Camera-type eye (tissue), 1 donor: ENCODE measurements at places on chromosomes 5 and 9. TPM values are rescaled to one million over a fixed set of nuclear protein-coding genes. Genes with fewer than 3 reads are reported as not detected.

Gene UBLCP1
- 18.5 TPM for total RNA-seq

Gene PCDHA1
- 0.71 TPM for total RNA-seq

Gene MSX2
- total RNA-seq, result 0.82 TPM

Gene CDH9
- total RNA-seq, result 1.6 TPM

Gene TAF11L5
- total RNA-seq, result not detected

Gene INSL6
- total RNA-seq, result not detected

Gene CYSTM1
- 6.2 TPM for total RNA-seq

Gene MLANA
- total RNA-seq, result 27.2 TPM

Gene CDX1
- total RNA-seq, result not detected

Gene WDR70
- 60.6 TPM for total RNA-seq

Gene PCDHGA6
- 13.2 TPM for total RNA-seq

Gene TEK
- 20.5 TPM for total RNA-seq

Gene RIGI
- 10.2 TPM for total RNA-seq

Gene KIF4B
- total RNA-seq, result 0.33 TPM

Gene PCDHA9
- 4.6 TPM for total RNA-seq

Gene FBP1
- 1.9 TPM for total RNA-seq

Gene DOCK2
- 7.8 TPM for total RNA-seq

Gene PFN3
- total RNA-seq, result not detected

Gene KLF9
- total RNA-seq, result 20.8 TPM

Gene CMYA5
- total RNA-seq, result 39.5 TPM

Gene ZFP37
- total RNA-seq, result 22.7 TPM

Gene GGTA1
- total RNA-seq, result 3.5 TPM

Gene GFRA3
- 2.7 TPM for total RNA-seq

Gene TSSK1B
- total RNA-seq, result 0.38 TPM
